ENCODE measurements at places on chromosomes 3 and 15.
A peak's percentile ranks its signal among the peaks of the same experiment; 100 is the strongest.

GRCh38 chr3:174529298-174529697 lies 329.8 kb upstream of the NAALADL2 start:
- DNase-seq, result no peak

DNA sequence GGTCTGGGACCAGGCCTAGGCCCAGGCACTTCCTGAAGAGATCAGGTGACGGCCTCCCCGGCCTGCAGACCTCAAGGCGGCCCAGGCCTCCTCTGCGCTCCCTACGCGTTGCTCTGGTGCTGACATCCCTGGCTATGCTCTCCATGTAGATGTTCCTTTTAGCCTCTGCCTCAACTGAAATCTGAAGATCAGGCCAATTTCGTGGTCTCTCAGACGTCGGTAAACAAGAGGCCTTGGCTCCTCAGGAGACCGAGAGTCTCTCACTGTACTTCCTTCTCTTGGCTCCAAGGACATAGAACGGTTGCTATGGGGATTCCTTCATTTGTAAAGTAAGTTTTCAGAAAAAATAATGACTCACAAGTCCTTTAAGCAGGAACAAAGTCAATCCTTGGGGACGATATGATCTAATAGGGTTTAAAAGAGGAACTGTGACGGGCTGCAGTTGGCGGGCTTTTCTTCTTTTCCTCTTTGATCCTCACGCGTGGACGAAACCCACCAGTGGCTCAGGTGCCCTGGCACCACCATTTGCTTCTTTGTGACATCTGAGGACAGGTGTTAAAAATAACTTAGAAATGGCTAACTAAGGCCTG lies 55.6 kb upstream of the CGNL1 start:
- DNase-seq, result no peak

GRCh38 chr3:189726277-189726676 lies 95.1 kb downstream of the TP63 start:
- peak; percentile 72 for DNase-seq

DNA sequence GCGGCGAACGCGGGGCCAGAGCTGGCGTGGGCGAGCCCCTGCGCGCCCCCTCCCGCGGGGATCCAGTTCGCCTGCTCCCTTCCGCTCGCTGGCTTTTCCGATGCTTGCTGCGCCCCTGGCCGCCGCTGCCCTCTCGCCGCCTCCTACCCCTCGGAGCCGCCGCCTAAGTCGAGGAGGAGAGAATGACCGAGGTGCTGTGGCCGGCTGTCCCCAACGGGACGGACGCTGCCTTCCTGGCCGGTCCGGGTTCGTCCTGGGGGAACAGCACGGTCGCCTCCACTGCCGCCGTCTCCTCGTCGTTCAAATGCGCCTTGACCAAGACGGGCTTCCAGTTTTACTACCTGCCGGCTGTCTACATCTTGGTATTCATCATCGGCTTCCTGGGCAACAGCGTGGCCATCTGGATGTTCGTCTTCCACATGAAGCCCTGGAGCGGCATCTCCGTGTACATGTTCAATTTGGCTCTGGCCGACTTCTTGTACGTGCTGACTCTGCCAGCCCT lies 721 bp downstream of the P2RY1 start:
- peak; percentile 26 for DNase-seq

DNA sequence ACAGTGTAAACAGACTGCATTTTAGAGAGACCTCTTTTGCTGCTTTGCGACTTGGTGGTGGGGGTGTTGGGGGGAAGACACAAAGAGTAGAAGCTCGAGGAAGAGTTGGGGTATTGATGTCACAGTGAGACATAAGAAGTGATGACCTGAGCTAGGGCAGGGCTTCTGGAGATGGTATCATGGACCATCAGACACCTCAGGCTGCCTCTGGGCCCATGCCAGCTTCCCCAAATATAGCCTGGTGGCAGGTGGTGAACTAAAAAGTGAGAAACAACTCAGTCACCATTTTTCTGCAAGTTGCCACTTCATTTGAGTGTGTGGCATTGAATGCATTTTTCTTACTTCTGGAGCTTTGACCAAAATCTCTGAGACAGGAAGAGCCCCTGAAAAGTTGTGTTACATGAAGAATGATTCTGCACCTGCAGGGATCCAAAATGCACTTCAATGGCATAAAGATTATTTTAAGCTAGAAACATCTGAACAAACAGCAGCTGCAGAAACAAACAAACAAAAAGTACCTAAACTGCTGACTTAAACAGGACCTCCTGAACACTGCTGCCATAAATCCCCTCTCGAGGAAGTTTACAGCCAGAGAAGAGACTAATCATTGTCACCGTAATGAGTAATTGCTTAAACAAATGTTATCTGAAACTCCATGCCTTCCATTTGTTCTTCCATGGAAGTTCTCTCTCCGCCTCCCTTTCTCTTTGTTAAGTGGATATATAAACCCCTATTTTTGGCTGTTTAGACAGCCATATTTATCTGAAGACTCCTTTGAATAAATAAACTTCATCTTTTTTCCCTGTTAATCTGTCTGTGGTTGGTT lies 15.2 kb upstream of the XIRP1 start:
- DNase-seq, result no peak

DNA sequence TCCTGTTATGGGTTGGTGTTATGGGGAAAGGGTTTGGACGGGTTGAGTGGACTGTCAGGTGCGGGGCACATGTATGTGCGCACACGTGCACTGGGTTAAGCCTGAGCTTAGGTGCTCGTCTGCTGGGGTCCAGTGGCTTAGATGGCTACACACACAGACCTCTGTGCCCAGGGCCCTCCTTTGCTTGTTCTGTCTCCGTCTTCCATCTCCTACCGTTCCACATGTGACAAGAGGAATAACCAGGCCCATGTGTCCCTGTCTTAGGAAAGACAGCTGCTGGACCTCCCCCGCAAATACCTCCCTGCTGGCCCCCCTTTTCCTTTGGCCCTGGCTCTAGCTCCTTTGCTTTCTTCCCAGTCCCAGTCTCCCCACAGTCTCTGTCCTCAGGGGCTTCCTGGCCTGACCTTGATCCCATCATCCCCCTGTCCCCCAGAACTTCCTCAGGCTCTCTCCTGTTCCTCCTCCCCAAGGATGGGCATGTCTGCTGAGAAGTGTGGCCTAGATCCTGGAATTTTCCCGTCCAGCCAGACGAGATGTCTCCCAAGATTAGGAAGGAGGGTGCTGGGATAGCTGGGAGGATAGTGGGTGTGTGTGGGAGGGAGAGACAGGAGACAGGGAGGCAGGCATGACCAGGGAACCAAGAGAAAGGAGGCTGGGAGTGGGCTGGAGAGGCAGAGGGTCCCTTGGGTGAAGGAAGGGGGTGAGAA lies 797 bp upstream of the THPO start:
- no peak for DNase-seq

- no peak for DNase-seq
These were observed 55.0 kb downstream of the FEZF2 start for GRCh38 chr3:62318365-62318751.

DNA sequence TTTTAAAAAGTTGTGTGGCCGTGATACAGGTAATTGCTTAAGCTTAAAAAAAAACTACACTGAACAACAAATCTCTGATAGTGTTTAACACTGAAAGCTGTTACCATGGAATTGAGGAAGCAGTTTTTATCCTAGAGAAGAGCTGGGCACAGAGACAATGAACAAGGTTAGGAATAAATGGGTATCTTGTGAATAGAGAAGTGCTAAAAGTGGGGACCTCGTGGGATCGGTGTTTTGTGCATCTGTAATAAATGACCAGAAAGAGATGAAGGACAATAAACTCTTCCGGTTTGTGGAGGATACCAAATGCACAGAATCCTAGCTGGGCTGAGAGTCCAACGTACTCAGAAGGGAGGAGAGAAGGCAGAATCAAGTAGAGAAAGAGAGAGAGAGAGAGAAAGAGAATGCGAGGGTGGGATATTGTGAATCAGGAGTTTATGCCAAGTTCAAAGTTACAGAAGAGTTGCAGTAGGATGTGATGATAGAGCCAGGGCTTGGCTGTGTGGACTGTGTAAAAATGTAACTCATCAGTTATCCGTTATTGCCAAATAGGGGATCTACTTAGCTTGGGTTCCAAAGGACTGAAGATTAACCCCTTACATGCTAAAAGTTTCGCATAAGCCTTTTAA lies 148.9 kb downstream of the IL20RB start:
- DNase-seq, result no peak

- peak; percentile 21 for DNase-seq
These were observed 752 bp downstream of the CEP63 start for GRCh38 chr3:134486577-134487041.

DNA sequence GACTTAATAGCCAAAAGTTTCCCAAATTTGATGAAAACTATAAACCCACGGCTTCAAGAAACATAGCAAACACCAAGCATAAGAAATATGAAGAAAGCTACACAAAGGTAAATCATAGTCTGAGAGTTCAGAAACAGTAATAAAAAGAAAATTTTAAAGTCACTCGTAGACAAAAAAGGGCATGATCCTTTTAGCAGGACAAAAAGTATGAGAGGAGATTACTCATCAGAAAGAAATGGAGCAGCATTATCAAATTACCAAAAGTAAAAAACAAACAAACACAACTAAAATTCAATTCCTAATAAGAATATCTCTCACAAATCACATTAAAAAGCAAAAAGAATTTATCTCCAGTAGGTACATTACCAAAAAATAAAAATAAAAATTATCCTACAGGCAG lies 279.4 kb upstream of the UBE2E2 start:
- DNase-seq, result no peak

DNA sequence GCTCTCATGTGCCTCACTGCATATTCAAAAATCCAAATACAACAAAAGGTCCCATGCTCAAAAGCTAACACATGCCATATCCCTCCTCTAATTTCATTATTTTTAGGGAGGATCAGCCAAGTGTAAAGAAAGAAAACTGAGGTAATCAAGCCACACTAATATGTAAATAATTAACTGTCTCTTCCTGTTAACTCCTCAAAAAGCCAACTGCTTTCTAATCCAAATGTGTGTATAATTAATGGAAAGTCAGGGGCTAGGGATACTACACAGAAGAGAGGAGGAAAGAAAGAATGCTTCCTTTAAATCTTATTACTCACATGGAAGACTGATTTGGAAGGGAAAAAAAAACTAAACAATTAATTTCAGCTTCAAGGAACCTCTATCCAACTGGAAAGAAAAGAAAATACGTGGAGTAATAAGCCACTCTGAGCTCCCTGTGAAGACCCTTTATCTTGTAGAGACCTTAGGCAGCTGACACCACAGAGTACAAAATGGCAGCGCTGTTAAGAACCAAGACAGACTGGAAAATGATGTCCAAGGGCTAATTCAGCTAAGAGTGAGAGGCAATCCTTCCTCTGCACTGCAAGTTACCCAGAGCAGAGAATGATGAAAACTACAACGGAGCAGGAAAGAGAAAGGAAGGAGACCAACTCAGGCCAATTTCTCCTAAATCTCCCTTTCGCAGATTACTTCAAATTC lies 56.8 kb downstream of the ZNF148 start:
- no peak for DNase-seq

DNA sequence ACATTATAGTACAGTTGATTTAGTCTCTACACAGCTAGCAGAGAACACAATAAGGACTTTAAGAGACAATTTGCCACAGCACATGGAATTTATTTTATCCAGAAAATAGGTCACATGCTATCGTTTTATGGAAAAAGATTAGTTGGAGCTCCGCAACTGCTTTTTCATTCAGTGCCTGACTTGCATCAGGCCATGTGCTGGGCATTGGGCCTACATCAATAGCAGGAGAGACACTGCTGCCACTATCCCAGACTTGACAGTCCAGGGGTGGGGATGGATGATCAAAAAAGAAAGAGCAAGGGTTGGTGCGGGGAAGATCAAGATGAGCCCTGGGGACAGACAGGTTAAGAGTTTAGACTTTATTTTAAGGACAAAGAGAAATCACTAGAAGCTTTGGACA lies 75.2 kb upstream of the C3orf80 start:
- DNase-seq, result no peak

DNA sequence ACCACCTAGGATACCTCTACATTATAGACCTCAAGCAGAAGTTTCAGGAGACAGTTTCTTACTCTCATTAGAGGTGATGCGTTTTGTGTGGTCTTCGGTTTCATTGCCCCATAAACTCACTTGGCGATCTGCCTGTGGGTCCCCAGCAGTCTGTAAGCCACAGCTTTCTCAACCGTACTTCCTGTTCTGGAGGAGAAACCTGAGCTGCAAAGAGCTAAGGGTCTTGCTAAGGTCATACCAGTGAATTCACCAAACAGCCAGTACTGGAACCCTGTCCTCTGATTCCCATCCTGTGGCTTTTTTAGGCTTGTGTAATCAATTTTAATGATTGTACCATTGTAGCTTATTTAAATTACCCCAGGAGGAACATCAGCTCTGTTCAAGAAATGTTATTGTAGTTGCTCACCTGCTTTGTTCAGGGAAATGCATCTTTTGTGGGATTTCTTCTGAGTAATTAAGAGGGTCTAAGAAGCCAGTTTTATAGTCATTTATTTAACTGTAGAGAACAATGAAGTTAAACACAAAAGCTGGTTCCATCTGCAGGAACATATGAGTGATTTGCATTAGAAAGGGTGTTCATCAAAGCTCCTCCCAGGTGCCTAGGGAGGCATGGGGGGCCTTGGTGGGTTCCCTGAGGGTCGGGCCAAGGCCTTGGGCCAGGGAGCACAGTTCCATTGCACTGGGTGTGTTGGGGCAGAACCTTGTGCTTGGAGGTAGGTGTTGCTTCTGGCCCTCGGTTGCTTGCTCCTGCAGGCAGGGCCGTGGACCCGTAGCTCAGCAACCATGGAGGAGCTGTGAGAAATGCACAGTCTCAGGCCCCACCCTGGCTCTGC lies 69.6 kb downstream of the APBA2 start:
- no peak for DNase-seq

GRCh38 chr15:89640245-89640644 lies 15.0 kb downstream of the KIF7 start:
- no peak for DNase-seq

Measured in RWPE1 (cell line).